ENCODE measurements at places on chromosomes 4 and X.
A peak's percentile ranks its signal among the peaks of the same experiment; 100 is the strongest.

- no peak for DNase-seq
Observed at GRCh38 chrX:74535086-74535407, 79.4 kb downstream of the RLIM start.

- DNase-seq, result no peak
Observed at GRCh38 chr4:120843849-120844527, 78.5 kb downstream of the PRDM5 start.

DNA sequence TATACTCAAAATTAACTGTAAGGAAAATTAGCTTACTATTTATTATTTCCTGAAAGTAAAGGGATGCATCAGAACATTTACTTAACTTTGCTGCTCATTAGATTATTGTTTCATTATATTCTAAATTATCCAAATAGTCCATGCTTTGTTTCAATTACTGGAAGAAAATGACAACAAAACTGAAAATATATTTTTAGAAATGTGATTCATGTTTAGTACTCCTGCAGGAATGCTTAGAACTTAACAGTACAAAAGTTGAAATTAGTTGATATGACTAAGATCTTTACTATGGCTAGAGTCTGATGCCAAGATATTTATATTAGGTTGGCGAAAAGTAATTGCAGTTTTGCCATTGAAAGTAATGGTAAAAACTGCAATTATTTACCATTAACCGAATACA is 660.5 kb upstream of the PABPC4L start:
- DNase-seq, result no peak

DNA sequence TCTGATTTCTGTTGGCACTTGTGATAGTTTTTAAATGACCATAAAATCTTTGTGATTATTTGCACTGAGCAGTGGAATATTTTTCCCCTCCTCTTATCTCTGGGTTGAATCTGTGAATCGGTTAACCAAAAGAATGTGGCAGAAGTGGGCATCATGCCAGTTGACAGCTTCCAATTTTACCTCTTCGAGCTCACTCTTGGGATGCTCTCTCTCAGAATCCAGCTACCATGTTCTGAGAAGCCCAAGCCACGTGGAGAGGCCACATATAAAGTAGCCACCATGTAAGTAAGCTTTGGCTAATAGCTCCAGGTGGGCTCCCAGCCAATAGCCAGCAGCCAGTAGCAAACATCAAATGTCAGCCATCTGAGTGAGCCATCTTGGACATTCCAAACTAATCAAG is 12.9 kb upstream of the WDR19 start:
- peak; percentile 49 for DNase-seq

Data from Daoy (cell line).